ENCODE measurements at places on chromosomes 3 and 15.

GRCh38 chr3:20576228-20576627 lies 390.2 kb upstream of the SGO1 start:
- no peak for DNase-seq

GRCh38 chr3:120475722-120476377 lies 25.1 kb upstream of the FSTL1 start:
- DNase-seq: no peak

DNA sequence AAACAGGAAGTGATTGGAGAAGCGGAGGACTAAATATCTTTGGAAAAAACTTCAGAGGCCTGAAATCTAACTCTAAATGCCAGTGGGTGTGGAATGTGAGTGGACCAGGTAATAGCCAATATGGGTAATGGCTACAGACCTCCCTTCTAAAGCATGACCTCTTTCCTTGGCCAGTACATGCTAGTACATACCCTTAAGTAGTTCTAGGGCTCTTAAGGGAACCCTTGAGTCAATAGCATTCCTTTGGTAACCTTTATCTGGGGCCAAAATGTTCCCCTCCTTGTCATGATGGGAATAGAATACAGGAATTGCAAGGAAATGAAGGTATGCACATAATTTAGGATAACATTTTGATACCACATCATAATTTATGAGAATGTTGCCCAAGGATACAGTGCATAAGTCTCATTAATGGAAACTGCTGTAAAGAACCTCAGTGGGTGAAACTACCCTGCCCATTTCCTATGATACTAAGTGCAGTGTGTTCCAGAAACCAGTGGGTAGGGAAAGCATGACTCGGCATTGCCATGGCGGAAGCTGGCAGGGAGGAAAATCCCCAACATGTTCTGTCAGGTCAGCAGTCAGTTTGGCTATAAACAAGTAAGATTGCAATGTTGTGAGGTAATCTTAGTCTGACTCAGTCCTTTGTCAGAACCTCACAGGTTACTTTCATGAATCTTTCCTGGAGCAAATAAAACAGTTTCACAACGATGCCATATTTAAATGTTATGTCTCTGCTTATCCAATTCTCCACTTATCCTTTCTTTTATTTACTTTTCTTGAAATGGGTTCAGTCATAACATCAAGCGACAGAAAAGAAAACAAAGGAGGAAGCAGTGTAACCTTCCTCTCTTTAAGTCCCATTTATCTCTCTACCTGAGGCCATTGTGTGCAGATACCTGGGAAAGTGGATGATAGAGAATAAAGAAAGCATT lies 23.5 kb upstream of the RAP2B start:
- peak; percentile 21 for DNase-seq

DNA sequence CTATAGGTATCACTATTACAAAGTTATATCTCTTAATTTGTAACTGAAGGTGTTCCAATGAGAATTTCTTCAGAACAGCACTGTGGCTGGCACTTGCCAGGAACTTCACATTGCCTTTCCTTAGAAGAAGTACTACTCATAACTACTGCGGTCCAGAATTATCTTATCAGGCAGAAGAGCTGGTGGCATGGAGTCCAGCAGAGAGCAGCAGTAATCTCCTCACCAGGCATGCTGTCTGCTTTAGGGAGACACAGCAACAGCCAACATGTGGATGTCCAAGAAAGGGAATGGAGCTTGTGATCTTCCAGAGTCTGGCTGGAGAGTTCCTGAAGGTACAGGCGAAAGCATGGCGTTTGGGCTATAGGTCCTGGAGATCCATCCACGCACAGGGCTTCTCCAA lies 919.7 kb upstream of the NR2F2 start:
- no peak for DNase-seq

DNA sequence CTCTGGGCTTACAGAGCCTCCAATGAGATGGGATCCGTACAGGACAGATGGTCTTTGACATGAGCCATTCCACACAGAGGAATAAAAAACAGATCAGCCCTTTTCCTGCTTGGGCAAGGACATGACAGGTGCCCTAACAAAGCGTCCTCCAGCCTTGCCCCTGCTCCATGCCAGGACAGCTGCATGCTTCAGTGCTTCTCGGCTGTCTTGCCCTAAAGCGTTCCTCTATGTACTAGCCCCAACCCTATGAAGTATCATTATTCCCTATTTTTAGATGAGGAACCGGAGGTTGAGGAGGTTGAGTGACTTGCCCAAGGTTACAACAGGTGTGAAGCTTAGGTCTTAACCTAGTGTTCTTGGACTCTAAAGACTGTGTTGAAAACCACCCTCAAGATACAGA lies 10.5 kb downstream of the POMGNT2 start:
- DNase-seq: peak; percentile 49

DNA sequence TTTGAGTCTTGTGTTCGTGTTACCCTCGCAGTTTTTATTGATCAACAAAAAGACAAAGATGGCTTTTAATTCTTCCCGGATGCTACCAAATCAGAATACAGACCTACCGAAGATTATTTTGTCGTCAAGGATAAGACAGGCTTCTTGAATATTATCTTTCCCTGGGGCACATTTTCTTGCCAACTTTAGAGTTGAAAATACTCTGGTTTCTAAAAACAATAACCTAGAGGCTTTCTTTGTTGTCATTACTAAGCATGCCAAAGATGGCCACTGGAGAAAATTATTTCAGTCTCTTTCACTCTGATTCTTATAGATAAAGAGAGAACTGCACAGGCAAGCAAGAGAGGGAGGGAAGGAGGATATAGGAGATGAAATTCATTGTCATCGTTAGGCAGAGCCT lies 33.9 kb downstream of the OXNAD1 start:
- DNase-seq: no peak

DNA sequence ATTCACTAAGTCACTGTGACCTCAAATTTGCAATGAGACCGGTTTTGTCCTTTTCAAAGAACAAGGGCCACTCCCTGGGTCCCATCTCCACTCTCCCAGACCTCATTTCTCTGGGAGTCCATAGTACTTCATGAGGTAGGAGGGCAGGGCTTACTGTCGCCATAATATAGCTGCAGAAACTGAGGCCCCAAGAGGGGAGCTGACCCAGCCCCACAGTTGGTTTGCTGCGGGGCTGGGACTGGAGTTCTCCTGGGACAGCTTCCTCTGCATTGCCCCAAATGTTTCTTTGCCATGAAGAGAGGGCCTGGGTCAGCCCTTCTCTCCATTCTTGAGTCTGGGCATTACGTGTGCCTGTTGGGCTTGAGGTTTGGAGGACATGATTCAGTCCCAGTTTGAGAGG lies 60.1 kb downstream of the ITGA11 start:
- DNase-seq: no peak

- no peak for DNase-seq
Observed at GRCh38 chr3:73510334-73510733, 114.4 kb downstream of the PDZRN3 start.

- no peak for DNase-seq
Observed at GRCh38 chr15:52415628-52416027, 113.1 kb downstream of the MYO5A start.

DNA sequence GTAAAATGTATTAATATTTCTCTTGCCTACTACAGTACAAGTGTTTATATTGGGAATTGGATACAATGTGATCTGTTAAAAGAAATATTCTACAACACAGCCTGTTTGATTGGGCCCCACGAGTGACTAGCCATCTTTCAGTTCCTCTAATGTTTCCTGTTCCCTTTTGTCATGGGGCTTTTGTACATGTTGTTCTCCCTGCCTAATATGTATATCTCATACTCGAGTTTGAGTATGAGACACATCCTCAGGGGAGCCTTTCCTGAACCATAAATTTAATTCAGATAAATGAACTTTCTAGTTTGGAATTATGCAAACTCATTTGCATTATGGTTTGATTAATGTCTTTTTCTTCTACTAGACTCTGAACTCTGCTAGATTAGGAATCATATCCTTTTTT lies 65.5 kb downstream of the MEF2A start:
- no peak for DNase-seq

DNA sequence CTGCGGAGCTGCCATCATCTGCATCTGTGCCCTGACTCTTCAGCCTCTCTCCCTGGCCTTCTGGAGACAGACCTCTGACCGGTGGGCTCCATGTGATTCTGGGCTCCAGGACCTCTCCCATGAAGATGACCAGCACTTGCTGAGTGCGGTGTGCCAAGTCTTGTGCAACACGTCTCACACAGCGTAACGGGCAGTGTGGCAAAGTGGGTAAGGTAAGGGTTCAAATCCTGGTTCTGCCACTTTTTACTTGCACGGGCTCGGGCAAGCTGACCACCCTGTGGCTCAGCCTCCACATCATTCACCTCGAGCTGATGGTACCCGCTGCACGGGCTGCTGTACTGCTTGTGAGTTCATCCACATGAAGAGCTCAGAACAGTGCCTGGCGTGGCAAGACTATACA lies 6.5 kb upstream of the SYNM start:
- DNase-seq: no peak

DNA sequence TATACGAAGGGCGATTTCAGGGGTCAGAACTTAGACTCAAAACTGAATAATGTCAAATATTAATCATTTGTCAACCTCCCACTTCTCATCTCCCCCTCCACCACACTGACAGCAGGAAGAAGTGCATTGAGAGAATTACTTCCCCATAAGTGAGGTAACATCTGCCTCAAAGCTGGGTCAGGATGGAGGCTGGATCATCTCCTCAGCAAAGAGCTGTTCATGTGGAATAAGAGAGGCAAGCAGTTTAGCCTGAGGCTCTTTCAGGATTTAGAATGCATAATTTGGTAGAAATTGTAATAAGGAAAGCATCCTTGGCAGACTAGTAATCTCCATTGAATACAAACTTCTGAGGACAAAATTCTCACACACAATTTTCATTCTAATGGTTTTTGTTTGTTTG lies 512.1 kb downstream of the ROBO1 start:
- no peak for DNase-seq

GRCh38 chr3:49183873-49184272 lies 12.5 kb downstream of the KLHDC8B start:
- no peak for DNase-seq

DNA sequence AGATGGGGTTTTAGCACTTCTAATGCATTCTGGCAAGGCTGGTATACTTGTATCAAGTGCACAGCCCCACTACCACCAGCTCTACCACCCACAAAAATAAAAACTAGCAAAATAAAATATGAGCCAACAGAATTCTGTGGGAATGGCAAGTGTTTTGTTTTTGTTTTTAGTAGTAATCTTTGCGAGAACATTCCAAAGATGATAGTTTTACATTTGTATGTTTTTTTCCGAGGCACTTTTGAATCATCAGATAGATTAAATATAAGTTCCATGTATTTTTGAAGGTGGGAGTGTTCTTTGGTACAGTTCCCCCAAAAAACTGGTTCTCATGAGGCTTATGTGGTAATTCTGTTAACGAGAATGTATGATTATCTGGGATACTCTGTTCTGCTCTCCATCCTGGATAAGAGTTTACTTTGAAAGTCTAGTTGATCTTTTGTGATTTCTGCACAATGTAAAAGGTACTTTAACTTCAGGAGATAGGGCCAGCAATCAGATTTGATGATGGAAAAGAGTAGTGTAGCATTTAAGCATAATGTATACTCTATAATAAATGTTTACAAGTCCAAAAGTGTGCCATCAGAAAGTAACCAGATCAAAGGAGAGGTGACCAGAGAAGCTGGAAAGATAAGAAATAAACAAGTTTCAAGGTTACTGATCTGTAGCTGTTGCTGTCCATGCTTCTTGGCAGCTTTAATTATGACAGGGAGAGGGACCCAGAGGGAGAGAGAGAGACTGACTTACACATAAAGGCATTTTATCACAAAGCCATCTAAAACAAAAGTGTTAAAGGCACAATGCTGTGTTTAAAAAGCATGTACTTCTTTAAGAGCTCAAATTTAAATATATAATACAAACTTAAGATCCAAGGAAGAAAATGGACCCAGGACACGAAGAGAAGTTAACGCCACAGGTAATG lies 130.9 kb downstream of the PGPEP1L start:
- no peak for DNase-seq

- no peak for DNase-seq
Observed at GRCh38 chr15:69577397-69577796, 124.8 kb downstream of the RPLP1 start.

DNA sequence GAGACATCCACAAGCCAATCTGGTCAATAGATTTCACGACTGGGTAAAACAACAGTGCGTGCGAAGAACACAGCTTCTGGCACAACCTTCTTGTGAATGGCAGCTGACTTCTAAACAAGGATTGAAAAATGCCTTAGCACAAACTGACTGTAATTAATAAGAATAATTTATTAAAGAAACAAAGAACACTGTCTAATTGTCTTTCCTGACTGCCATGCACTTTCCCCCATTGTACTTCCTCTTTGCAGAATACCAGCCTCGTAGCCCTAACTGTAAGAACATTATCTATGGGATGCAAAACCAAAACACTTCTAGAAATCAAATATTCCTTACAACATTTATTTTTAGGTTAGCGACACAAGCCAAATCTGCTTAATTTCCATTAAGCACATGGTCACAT lies 6.5 kb downstream of the FOXP1 start:
- no peak for DNase-seq

- DNase-seq: no peak
Observed at GRCh38 chr3:84175449-84175848, 783.3 kb upstream of the CADM2 start.

DNA sequence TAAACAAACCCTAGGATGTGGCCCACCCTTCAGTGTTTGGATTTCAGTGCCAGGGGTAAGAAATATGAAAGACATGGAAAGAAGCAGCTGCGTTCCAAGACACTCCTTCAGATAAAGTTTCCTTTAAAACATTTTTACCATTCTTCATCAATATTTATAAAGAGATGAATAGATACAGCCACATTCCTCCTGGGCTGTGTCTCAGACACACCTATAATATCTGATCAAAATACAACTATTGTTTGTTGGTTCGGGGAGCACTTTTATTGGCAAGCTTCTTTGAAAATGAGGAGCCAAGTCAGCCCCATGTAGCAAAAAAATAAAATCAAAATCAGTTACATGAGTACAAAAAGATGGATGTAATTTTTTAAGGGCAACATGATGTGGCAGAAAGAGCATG lies 53.2 kb downstream of the RPL22L1 start:
- no peak for DNase-seq

- no peak for DNase-seq
Observed at GRCh38 chr15:41544650-41545015, 576 bp upstream of the RPAP1 start.

- no peak for DNase-seq
Observed at GRCh38 chr3:120765830-120766493, 23.4 kb downstream of the GTF2E1 start.

DNA sequence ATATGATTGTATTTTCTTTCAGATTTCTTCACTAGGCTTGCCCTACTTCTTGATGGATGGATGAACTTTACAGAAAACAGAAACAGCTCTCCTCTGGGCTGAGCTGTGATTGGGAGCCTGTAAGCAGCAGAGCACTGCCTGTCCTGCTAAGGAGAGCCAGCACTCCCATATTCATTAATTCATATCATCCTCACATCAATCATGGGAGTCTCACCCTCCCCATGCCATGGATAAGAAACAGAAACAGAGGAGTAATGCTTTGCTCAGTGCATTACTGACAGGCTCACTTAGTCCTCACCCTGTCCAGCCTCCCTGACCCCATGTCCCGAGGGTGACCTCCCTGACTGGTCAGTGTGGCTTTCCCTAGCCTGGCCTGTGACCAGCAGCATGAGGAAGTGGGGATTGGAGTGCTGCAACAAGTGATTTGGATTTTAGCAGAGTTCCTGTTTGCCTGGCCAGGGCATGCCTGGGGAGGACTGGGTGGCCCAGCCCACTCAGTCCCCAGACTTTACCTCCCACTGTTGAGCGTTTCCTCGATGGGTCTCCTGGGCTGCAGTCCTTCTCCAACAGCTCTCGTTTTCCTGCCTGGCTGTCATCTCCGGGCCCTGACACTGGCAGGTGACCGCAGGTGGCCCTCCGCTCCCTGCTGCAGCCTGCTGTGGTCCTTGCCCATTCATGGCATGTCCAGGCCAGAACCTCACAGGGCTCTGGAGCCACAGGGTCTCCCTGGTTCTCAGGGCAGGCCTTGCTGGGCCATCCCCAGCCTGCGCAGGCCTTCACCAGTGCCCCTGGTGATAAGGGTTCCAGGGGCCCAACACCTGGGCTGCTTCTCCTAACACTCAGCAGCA lies 1.3 kb upstream of the TMIE start:
- DNase-seq: no peak

Data from right hindlimb (tissue), 1 donor.